H54 (cell line): ENCODE measurements at places on chromosomes 16 and 17.

DNA sequence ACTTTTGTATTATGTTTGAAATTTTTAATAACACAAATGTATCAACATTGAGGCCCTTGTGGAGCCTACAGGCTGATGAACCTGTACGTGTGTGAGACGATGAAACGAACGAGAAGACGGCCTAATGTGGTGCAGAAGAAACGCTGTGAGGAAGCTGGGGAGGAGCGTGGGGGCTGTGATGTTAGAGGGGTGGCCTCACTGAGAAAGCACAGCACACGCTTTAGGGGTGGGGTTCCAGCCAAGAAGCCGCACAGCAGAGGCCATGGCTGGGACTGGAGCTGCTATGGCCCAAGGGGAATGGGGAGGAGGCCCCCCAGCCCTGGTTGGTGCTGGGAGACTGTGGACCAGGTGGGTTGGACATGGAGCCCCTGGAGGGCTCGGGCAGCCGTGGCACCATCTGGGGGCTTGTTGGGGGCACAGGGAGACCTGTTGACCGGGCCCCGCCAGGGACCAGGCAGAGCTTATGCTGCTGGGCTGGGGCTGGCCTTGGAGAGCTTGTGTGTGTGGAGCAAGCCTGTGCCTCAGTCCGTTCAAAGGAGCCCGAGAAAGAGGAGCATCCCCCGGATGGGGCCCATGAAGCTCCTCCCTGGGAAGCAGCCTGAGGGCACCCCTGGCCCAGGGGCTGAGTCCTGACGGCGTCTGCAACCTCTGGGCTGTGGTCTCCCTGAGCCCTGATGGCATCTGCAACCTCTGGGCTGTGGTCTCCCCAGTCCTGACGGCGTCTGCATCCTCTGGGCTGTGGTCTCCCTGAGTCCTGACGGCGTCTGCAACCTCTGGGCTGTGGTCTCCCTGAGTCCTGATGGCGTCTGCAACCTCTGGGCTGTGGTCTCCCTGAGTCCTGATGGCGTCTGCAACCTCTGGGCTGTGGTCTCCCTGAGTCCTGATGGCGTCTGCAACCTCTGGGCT lies 44.7 kb downstream of the METRNL start:
- DNase-seq = no peak

GRCh38 chr17:31281061-31281460 lies 16.0 kb downstream of the OMG start:
- DNase-seq = no peak

DNA sequence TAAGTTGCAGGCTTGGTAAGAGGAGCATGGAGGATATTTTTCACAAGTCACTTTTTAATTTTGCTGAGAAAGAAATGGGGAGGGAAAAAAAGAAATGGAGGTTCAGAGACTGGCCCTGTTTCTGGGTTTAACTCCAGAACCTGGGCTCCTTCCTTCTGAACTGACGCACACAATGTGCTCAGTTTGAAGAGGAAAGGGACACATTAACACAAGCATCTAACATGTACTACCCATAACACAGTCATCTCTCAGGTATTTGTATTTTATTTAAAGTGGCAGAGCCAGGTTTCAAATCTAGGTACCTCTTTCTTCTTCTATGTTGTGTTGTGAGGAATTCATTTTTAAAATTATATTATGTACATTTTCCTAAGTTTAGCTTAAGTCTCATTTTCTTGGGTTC lies 5.3 kb upstream of the TMEM100 start:
- DNase-seq = no peak

- no peak for DNase-seq
These were observed 72.6 kb downstream of the MGAT5B start for GRCh38 chr17:76940738-76941350.

GRCh38 chr17:38896346-38896954 lies 26.6 kb downstream of the LASP1 start:
- DNase-seq = no peak

GRCh38 chr16:305916-306626 lies 23.1 kb downstream of the PDIA2 start:
- DNase-seq = no peak

DNA sequence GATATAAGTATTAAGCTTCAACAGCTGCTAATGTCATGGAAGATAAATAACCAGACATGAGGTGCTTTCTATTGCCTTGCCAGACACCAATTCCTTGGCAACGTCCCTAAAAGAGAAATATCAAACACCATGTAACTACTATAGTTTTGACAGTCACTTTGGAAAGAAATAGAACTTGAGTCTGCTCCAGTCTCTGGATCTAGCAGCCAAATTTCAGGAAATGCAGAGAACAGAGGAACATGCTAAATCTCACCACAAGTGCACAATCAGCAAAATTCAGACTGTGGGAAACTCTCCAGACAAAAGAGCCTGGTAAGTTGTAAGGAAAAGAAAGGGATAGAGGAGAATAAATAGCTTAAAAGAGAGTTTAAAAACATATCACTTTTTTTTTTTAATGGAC lies 28.4 kb upstream of the TANC2 start:
- no peak for DNase-seq

DNA sequence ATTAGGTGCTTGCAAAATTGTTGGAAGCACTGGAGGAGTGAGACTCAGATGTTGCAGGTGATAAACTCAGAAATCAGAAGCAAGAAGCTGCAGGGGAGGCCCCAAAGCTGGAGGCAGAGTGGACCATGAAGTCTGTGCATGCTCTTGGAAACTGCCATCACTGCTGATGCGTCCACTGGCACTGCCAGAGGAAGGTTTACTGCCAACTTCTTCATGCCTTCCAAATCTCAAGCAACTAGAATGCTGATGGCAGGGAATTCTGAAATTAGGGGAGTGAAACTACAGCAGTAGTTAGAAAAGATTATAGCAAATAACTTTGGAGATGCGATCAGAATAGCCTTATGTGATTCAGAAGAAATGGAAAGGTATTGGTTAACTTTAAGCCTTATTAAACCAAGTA lies 277.1 kb upstream of the SDK2 start:
- DNase-seq = no peak

DNA sequence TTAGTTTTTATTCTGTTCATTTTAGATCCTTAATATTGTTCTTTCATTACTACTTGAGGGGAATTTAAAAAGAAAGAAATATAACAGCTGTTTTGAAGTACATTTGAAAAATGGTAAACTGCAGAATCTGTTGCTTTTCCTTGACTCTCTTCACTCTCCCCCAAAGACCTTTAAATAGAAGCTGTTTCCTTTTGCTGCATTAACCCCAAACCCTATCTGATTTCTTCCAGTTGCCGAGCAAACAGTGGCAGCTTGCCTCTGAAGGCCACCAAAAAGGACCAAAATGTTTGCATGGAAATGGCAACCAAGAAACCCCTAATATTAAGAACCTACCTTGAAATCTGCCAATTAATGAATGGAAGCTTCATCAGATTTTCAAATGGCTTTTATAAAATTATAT lies 37.1 kb downstream of the PRKCA start:
- DNase-seq = no peak

DNA sequence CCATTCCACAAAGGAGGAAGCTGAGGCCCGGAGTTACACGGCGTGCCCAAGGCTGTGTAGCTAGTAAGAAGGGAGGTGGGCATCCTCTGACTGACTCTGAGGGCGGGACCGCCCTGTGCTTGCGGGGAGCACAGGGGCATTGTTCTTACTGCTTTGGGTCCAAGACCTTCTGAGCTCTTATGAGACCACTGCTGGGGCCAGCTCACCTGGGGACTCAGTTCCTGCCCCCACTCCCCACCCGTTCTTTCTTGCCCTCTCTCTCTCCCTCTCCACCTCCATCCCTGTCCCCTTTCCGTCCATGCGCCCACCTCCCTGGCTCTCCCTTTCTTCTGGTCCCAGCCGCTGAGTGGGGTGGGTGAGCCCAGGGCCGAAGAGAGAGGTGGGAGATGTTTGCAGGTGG lies 19.6 kb downstream of the CCR7 start:
- no peak for DNase-seq

- DNase-seq = no peak
These were observed 85.9 kb upstream of the GSE1 start for GRCh38 chr16:85527042-85527766.

GRCh38 chr16:11386791-11387546 lies 41.7 kb downstream of the RMI2 start:
- no peak for DNase-seq

DNA sequence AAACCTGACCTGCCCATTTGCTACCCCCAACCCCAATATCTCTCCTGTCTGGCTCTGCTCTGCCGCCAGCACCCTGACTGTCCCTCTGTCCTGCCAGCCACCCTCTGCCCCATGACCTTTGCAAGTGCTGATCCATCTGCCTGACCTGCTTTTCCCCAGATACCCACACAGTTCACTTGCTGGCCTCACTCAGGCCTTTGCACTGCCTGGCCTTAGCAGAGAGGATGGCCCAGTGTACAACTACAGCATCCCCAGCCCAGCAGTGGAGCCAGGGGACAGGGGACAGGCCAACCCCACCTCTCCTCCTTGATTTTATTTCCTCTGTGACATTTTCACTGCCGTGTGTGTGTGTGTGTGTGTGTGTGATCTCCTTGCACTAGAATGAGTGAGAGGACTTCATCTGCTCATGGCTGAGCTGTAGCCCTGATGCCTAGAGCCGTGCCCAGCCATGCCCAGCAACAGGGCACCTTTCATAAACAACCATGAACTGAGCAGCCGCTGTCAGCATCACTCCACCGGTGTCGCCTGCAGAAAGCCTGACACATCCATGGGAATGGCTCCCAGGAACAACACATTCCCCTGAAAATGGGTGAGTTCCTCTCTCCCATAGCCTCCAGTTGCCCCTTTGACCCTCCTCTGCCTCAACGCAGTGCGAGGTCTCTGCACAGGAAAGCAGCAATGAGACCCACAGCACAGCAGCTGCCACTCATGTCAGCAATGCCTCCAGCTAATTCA lies 36.0 kb upstream of the RBFOX3 start:
- DNase-seq = no peak

DNA sequence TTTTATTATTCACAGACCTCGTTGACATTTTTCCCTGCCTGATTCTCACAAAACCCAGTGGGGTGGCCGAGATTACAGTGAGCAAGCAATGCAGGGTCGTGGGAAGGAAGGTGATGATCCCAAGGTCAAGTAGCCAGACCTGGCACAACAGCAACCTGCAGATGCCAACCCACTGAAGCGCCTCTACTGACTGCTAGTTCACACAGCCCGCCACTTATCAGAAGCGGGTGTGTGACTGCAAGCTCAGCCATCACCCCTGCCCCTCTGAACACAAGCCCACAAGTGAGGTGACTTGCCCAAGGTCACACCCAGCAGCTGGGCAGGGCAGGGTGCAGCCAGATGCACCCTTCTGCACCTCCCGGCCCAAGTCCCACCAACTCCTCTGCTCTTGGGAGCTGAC lies 7.1 kb downstream of the TFAP4 start:
- DNase-seq = no peak
